EH (cell line): ENCODE measurements at places on chromosomes 1 and 21.

DNA sequence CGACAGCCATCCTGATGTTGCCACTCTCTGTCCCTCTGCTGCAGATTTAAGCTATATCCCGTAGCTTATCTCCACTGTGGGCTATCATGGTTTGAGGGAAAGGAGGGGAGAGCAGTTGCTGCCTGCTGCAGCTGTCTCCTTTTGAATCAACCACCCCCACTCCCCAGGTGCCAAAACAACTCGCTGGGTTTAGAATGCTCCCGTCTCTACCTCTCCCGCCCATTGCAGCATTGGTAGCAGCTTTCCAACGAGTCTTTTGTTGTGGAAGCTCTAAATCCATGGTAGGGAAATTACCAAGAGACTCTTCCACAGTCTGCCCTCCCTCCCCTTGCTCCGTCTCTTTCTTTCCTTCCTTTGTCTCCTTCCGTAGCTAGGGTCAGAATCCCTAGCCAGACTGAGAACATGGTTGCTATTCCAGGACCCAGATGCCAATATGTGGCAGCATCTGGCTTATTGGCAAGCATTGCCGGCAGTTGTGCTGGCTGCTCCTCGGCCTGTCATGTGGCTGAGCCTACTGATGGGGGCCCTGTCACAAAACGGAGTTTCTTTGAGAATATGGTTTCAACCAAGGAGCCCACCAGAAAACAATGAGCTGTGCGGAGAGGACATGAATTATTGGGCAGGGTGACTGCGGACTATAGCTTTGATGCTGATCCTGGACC is 230.7 kb downstream of the RPS6KC1 start:
- no peak for DNase-seq

GRCh38 chr1:22533244-22533895 is 29.9 kb upstream of the EPHA8 start:
- no peak for DNase-seq

DNA sequence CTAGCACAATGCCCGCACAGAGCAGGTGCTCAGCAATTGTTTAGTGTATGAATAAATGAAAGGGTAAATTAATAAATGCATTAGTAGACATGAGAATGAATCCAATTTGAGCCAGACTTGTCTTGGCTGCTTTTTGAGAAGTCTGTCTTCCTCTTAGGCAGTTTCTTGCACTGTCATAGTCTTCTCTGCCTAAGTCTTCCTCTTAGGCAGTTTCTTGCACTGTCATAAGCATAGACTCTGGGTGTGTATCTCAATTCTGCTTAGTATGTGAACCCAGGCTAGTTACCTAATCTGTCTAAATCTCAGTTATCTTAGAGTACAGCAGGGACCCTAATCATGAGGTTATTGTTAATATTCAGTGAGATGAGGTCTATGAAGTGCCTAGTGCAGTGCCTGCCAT is 27.2 kb downstream of the NHLH2 start:
- no peak for DNase-seq

DNA sequence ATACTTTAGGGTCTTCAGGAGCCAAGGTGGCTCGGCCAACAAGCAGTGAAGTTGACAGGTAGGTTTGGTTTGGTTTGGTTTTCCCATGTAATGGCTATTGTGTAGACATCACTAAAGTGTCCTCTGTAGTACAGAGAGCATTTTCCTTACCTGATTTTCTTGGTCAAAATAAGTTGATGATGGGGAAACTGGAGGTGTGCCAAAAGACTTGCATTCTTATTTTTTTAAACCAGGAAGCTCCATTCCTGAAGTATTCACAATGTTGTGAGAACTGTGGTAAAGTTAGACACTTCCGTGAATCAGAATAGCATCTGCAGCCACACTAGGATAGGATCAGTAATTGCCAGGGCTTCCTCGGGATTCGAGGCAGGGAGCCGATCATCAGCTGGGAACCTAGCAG is 2.9 kb downstream of the ZBTB37 start:
- no peak for DNase-seq

- no peak for DNase-seq
Measured at GRCh38 chr1:40389322-40389803, 15.8 kb downstream of the SMAP2 start.

DNA sequence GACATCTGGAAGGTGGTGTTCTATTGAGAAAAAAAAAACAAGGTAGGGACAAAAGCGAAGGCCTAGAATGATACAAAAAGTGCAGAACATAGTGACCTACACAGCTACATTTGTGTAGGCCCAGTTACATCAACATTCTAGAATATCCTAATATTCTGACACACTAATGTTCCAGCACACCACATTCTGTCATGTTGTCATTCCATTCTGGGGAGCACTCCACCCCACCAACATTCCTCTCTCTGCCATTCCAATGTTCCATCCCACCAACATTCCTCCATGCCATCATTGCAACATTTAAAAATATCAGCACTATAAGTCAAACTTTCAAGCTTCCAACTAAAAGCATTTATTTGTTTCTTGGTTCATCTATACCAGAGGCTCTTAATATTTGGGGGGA is 28.5 kb downstream of the COA7 start:
- peak; percentile 84 for DNase-seq

DNA sequence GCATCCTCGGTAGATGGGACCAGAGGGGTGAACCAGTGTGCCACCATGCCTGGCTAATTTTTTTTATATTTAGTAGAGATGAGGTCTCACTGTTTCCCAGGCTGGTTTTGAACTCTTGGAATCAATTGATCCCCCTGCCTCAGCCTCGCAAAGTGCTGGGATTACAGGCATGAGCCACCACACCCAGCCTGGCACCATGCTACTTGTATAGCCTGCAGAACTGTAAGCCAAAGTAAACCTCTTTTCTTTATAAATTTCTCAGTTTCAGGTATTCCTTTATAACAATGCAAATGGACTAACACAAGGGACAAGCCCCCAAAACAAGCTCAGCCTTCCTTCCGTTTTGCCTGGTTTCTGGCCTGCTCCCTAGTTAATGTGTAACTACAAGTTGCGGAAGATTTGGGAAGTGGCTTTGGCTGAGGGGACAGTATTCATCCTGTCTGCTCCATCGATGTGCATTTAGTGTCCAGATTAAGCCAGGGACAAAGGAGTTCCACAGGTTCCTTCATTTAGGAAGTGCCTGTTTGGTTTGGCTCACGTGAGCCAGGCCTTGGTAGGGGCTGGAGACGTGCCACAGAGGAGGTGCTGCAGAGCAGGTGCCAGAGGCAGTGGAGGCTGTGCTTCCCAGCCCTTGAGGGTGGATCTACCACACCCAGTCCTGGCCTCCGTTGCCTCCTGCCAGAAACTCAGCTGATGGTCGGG is 4.4 kb downstream of the AVPR1B start:
- no peak for DNase-seq

- no peak for DNase-seq
Measured at GRCh38 chr1:24557711-24558131, 1.8 kb downstream of the NCMAP start.
